ENCODE measurements at places on chromosomes 12 and 14. TPM values are rescaled to one million over a fixed set of nuclear protein-coding genes. Genes with fewer than 3 reads are reported as not detected.

The TMEM119 gene
- 70.1 TPM for total RNA-seq

The AVPR1A gene
- total RNA-seq = 0.76 TPM

The NPFF gene
- not detected for total RNA-seq

The PRPH gene
- total RNA-seq = 1.1 TPM

The SLC17A8 gene
- total RNA-seq = 0.40 TPM

The TDRD9 gene
- 2.2 TPM for total RNA-seq

The ABCB9 gene
- 3.9 TPM for total RNA-seq

- H3K27me3 ChIP-seq = no peaks in the 10 kb centered on the region
- H3K27ac ChIP-seq = no peak overlapping the region
- no peak overlapping the region for H3K4me3 ChIP-seq
- DNase-seq = no peak
Observed at GRCh38 chr14:72545411-72546311, 348.2 kb downstream of the DPF3 start.

DNA sequence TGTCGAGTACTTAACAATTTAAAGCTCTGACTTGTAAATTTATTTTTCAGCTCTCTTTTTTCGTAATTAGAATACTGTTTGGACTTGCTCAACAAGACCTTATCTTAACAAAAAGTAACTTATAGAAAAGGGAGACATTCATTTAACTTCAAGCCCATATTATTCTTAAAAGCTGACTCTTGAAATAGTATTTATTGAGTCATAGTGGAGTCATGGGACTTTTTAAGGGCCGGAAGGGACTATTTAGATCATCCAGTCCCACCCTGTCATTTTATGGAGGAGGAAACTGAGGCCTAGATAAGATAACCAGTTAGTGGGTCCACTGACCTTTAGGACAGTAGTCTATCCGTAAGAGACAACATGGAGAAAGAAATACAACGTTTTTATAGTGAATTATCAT, 1.5 kb downstream of the RAP1B start:
- peak overlapping the region; percentile 100 for H3K27ac ChIP-seq
- no peaks in the 10 kb centered on the region for H3K36me3 ChIP-seq
- peak overlapping the region; percentile 77 for H3K4me3 ChIP-seq

- no peaks in the 10 kb centered on the region for H3K4me1 ChIP-seq
- no peak overlapping the region for H3K27ac ChIP-seq
- no peaks in the 10 kb centered on the region for H3K36me3 ChIP-seq
- peaks cover 37% of the 10 kb centered on the region for H3K27me3 ChIP-seq
Observed at GRCh38 chr12:130153803-130154202, 8.5 kb upstream of the FZD10 start.

GRCh38 chr12:84913129-84913515, 523 bp upstream of the SLC6A15 start:
- H3K27me3 ChIP-seq = peaks cover 70% of the 10 kb centered on the region
- H3K4me3 ChIP-seq = peak overlapping the region; percentile 36
- no peaks in the 10 kb centered on the region for H3K36me3 ChIP-seq
- no peak overlapping the region for H3K27ac ChIP-seq
- peak; percentile 10 for DNase-seq

DNA sequence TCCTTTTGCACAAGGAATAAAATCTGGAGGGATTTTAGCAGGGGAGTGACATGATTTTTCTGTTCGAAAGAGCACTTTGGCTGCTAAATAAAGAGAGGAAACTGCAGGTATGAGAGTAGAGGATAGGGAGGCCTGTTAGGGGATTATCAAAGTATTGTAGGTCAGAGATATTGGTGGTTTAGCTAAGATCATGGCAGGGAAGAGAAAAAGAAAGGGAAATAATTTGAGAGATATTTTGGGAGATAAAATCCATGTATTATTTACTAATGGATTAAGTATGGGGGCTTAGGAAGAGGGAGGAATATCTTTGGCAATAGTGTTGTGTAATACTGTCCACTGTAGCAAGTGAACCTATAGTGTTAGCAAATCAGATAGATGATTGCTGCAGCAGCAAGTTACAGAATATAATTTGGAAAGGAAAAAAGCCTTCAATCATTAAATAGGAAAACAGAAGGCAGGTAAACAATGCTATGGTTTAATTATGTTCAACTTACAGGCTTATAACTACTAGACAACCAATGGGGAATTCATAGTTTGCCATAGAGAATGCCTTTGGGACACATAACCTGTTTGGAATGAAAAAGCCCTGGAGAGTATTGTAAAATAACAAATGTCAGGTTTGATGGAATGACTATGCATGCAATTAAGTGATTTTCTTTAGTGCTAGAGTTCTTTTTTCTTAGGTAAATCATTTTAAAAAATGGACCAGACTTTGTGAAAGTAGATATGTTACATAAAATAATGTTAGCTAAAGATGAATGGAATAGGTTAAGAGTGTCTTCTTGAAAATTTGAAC, 50.5 kb downstream of the ADIPOR2 start:
- H3K27me3 ChIP-seq = no peaks in the 10 kb centered on the region
- no peaks in the 10 kb centered on the region for H3K36me3 ChIP-seq

DNA sequence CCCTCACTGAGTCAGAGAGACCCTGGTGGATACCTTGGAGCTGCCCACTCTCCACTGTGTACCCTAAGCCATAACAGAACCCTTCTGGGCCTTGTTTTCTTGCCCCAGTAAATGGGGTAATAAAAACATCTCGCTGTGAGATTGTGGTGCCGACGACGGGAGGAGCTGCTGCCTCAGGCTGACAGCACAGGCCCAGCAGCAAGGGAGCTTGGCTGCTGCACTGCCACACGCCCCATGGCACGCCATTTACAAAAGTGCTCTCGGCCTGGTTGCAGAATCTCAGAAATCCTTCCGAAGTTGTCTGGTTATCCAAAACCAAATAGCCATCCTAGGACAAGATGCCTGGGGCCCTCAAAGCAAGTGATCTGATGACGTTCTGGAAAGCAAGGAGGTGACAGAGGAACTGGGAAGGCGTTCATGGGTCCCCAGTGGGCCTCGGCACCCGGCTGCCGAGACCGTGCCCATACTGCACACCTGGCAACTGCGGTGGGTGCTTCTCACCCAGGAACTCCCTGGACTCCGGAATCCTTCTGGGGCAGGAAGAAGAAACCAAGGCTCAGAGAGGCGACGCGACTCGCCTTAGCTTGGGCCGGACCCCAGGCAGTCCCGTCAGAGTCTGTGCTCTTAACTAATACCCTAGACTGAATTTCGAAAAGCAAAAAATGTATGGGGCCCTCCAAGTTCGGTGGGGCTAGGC, 26.7 kb downstream of the CHGA start:
- H3K27ac ChIP-seq = no peak overlapping the region
- DNase-seq = no peak
- no peaks in the 10 kb centered on the region for H3K36me3 ChIP-seq
- H3K4me1 ChIP-seq = no peaks in the 10 kb centered on the region
- no peak overlapping the region for H3K4me3 ChIP-seq
- no peaks in the 10 kb centered on the region for H3K27me3 ChIP-seq

DNA sequence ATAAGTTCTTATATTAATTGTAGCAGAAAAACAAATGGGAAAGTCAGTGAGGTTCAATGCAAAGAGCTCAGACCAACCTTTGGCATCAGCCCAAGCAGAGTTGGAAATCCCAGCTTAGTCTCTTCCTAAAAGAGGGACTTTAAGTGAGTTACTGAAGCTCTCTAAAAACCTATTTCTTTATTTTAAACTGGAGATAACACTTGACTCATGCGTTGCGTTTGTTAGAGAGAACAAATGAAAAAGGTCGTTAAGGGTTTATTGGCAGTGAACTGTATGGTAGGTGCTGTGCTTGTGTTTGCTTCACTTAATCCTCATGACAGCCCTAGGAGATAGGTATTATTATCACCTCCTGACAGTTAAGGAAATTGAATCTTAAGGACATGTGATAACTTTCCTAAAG, 396.5 kb downstream of the RAD51B start:
- peaks cover 21% of the 10 kb centered on the region for H3K4me1 ChIP-seq
- peak; percentile 25 for DNase-seq
- no peaks in the 10 kb centered on the region for H3K36me3 ChIP-seq
- H3K4me3 ChIP-seq = no peak overlapping the region
- H3K27ac ChIP-seq = peak overlapping the region; percentile 59
- H3K27me3 ChIP-seq = no peaks in the 10 kb centered on the region

- H3K4me1 ChIP-seq = no peaks in the 10 kb centered on the region
- no peaks in the 10 kb centered on the region for H3K36me3 ChIP-seq
- DNase-seq = no peak
- H3K4me3 ChIP-seq = no peak overlapping the region
Observed at GRCh38 chr14:84492685-84493084, 1037.3 kb upstream of the FLRT2 start.

DNA sequence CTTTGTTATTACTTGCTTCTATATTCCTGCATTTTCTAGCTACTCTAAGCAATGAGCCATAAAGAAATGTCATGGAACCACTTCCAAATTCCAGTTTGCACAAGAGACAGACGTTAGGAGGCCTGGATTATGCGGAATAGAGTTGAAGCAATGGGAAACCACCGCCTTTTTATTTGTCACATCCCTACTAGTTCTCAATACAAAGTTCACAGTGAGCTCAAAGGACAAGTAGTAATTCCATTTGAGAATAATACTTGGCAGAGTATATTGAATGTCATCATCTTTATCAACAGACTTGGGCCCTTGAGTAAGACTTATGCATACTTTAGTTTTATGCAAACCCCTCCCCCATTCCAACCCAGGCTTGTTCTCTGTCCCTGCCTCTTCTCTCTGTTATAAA, 3.7 kb upstream of the SLC15A5 start:
- DNase-seq = peak; percentile 16
- no peaks in the 10 kb centered on the region for H3K27me3 ChIP-seq
- peak overlapping the region; percentile 6 for H3K27ac ChIP-seq
- no peak overlapping the region for H3K4me3 ChIP-seq
- H3K4me1 ChIP-seq = no peaks in the 10 kb centered on the region

DNA sequence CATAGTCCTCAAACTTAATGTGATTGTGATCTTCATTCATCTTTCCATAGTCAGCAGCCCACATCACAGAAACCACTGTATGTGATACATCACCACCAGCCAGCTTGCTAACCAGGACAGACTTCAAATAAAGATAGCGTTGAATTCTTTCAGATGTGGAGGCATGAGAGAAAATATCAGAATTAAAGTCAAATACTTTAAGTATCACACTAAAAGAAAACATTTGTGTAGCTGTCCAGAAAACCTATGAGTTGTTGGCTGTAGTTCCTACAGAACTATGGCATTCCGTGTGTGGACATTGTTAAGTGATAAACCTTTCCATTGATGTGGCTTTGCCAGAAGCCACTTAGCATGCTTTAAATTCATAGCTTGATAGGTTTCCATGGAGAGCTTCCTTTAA, 105.1 kb downstream of the LLPH start:
- H3K27me3 ChIP-seq = no peaks in the 10 kb centered on the region
- no peak overlapping the region for H3K27ac ChIP-seq
- no peak overlapping the region for H3K4me3 ChIP-seq
- H3K36me3 ChIP-seq = no peaks in the 10 kb centered on the region

GRCh38 chr14:104784846-104785707, 10.5 kb downstream of the AKT1 start:
- H3K27me3 ChIP-seq = no peaks in the 10 kb centered on the region
- H3K27ac ChIP-seq = no peak overlapping the region
- H3K4me3 ChIP-seq = no peak overlapping the region
- DNase-seq = no peak
- H3K36me3 ChIP-seq = no peaks in the 10 kb centered on the region

GRCh38 chr14:51967521-51967920, 21.8 kb upstream of the RTRAF start:
- H3K4me1 ChIP-seq = no peaks in the 10 kb centered on the region
- no peaks in the 10 kb centered on the region for H3K27me3 ChIP-seq
- no peaks in the 10 kb centered on the region for H3K36me3 ChIP-seq
- DNase-seq = no peak
- no peak overlapping the region for H3K4me3 ChIP-seq
- H3K27ac ChIP-seq = no peak overlapping the region
